ENCODE measurements at places on chromosomes 7 and 10.

- DNase-seq = no peak
Measured at GRCh38 chr10:4117604-4118003, 332.6 kb upstream of the KLF6 start.

- DNase-seq = no peak
Measured at GRCh38 chr10:12006671-12007070, 35.9 kb downstream of the UPF2 start.

DNA sequence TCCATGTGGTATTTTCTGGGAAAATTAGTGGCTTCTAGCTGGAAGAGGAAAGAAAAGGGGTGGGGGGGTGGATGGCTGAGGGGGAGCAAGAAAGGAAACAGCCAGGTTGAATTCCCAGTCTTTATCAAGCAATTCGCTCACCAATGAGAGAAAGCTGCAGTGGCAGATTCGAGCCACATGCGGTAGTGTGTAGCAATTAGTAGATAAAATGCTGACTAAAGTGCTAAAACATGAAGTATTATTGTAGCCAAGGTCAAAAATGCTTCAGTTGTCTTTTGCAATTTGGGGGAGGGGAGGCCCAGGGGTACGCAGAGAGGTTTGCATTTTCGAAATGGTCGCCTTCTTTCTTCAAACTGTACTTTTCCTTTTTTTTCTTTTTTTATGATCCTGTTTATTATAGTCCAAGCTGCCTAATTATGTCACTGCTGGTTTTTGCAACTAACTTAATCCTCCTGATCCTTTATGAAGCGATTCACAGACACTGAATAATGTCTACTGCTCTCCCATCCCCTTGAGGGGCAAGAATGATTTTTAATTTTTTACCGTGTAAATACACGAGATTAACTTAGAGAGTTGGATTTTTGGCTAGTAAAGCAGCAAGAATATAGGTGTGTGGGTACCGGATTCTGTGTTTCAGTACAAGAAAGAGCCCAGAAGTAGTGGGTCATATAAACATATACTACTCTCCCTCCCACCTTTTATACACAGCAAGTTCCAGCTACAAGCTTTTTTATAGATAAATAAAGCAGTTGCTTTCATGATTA is 3.6 kb upstream of the ARID5B start:
- DNase-seq = peak; percentile 40

DNA sequence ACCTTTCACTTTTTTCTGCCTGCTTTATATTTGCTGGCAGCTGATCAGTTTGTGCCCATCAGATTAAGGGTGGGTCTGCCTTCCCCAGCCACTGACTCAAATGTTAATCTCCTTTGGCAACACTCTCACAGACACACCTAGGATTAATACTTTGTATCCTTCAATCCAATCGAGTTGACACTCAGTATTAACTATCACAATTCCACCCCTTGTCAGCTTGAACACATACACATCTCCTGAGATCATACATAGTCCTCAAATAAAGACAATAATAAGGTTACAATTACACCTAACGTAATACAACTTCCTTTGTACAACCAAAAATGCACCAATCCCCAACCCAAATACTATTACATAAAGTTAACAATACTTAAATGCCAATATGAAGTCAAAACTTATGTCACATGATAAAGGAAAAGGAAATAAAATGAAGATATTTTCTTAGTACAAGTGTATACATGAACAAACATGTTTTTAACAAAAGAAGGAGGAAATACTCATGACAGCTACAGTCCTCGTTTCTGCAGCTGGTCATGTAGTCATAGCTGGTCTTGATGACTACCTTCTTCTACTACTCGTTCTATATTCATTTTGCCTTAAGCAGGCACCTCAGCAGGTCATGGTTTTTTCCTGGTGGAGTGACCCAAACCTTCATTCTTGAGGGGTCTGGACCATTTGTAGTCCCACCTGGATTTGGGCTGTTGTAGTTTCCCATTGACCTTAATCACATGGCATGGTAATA is 96.7 kb upstream of the CABCOCO1 start:
- DNase-seq = no peak

GRCh38 chr7:143396625-143397556 is 11.8 kb downstream of the EPHA1 start:
- DNase-seq = no peak

DNA sequence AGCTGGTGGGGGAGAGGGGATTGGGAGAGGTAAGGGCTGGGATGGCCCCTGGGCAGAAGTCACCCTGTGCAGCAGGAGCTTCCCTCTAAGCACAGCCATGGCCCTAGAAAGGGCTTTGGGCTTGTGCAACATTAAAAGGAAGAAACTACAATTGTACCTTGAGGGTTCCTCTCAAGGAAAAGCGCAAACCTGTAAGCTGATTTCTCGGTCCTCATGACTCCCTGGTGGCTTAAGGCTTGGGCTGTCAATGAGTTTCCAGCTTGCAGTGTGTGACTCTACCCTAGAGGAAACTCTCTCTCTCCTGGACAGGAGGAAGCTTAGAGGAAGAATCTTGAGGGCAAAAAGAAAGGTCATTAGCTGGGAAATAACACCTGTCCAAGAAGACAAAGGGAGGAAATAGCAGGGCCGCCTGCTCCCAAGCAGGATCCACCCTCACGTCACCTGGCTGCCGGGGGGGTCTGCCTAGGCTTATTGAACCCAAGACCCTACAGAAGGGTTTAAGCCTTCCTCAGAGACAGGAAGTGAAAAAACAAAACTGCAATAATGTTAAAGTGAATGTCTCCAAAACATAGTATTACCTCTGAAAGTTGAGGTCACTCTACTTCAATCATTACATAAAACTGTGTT is 112.5 kb downstream of the WDR11 start:
- no peak for DNase-seq

DNA sequence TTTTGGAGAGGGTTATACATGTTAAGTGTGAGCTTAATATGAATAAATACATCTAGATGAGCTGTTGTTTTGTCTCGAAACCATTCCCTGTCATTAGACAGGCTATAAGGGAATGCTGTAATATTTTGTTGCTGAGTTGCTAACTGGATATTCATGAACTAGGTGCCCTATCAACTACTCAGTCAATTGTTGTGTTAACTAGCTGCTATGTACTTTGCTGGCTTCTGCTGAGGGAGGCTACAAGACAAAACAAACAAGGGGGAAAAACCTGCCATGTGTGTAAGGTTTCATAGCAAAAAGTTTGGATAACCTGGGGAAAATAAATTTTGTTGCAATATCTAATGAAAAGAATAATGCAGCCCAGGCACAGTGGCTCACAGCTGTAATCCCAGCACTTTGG is 110.4 kb downstream of the CSTF2T start:
- no peak for DNase-seq

DNA sequence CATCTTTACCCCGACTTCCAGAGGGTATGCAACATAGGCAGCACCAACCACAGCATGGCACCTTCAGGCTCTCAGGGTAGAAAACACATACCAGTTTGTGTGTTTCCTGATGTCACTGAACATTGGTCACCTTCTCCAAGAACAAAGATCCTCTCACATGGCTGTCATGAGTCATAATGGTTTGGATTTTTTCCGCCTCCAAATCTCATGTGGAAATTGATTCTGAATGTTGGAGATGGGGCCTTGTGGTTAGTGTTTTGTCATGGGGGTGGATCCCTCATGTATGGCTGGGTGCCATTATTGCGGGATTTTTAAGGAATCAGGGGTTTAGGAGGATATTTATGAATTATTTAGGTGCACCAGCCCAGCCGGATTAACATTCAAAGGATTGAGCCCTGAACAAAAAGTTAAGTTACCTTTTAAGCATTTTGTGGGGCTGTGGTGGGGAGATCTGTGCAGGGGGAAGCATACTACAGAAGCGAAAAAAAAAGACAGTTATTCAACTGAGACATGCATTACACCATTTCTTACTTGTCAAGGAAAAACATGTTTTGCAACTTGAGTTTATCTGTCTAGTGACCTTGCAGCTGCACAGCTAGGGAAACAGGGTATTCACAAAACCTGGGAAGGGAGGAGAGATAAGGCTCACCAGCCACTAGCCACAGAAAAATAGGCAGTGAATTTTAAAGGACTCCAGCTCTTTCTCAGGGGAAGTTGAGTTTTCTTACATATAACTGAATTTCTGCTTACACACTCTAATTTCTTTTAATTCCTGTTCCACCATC is 774.1 kb upstream of the AUTS2 start:
- DNase-seq = no peak

GRCh38 chr10:119420950-119421875 is 121.3 kb downstream of the RGS10 start:
- no peak for DNase-seq

DNA sequence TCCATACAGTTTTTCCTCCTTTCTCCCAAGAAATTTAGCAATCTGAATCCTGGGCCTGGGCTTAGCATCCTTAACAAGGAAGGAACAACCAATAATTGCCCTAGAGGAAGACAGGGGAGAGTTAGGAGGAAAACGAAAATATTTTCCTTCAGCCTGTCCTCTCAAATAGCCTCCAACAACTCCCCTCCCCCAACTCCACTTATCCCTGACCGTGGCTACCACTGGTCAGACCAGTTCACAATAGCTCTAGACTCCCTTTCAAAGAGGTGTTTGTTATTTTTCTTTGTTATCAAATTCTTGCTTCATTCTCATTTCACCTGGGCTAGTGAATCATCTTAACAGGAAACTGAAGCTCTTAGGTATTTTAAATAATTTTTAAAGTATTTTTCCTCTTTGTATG is 114.1 kb downstream of the CPED1 start:
- DNase-seq = no peak

- DNase-seq = no peak
Measured at GRCh38 chr10:26721561-26721960, 24.1 kb downstream of the PDSS1 start.

Data from dermis microvascular lymphatic vessel endothelial cell (primary cell).